Stimulated activated CD4-positive, alpha-beta T cell treated with anti-CD3 and anti-CD28 coated beads, Interleukin-1b, Interleukin-23, amount 100 ng/mL, for 4 hours (primary cell): ENCODE measurements at places on chromosomes 6 and 20.

DNA sequence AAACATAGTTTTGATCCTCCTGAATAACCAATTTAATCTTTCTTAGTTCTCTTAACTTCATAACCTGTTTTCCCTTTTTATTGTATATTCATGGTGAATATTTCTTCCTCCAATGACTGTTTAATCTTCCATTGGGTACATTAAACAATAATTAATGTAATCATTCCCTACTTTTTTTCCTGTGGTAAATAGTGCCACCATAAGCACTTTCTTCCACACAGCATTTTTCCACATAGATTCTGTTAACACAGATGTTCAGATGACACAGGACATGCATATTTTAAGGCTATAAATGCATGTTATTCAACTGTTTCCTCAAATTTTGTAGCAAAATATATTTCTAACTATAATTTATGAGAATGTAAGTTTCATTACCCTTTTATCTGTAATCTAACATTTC, 61.9 kb downstream of the CYP39A1 start:
- no peak for DNase-seq

- DNase-seq: no peak
These were observed 5.2 kb downstream of the HAO1 start for GRCh38 chr20:7935027-7935551.

DNA sequence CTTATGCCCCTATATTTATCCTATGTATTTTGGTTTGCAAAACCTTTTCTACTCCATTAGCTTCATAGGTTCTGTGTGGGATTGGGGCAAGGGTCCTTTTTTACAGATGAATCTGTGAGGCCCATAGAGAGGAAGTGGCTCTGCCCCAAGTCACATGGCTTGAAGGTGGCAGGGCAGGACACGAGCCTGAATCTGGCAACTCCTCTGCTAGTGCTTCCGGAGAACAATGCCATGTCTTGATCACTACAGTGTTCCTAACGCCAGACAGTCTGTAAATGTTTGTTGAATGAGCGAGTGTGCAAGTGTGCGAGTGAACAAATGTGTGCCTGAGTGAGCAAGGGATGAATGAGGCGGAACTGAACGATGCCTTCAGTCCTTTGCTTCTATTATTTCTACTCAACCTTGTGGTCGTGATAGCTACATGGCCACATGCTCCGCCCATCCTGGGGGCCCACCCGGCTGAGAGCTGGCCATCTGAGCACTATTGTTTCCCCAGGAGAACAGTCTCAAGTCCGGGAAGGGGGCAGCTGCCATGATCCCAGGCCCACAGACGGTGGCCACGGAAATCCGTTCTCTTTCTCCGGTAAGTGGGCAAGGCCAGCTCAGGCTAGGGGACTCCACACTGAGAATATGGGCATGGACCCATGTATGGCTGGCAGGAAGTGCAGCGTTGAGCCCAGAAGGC, 17.8 kb upstream of the AAR2 start:
- DNase-seq: no peak

- DNase-seq: no peak
These were observed 348.9 kb upstream of the KCNQ5 start for GRCh38 chr6:72272958-72273357.

GRCh38 chr6:44071670-44072451, 55.4 kb downstream of the MRPL14 start:
- DNase-seq: no peak

DNA sequence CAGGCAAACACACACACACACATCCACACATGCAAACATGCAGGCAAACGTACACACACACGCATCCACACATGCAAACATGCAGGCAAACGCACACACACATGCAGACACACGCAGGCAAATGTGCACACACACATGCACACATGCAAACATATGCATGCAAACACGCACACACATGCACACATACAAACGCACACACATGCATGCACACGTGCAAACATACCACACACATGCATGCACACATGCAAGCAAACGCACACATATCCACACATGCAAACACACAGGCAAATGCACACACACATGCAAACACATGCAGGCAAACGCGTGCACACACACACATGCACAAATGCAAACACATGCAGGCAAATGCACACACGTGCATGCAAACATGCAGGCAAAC, 46.9 kb upstream of the RIN2 start:
- no peak for DNase-seq

DNA sequence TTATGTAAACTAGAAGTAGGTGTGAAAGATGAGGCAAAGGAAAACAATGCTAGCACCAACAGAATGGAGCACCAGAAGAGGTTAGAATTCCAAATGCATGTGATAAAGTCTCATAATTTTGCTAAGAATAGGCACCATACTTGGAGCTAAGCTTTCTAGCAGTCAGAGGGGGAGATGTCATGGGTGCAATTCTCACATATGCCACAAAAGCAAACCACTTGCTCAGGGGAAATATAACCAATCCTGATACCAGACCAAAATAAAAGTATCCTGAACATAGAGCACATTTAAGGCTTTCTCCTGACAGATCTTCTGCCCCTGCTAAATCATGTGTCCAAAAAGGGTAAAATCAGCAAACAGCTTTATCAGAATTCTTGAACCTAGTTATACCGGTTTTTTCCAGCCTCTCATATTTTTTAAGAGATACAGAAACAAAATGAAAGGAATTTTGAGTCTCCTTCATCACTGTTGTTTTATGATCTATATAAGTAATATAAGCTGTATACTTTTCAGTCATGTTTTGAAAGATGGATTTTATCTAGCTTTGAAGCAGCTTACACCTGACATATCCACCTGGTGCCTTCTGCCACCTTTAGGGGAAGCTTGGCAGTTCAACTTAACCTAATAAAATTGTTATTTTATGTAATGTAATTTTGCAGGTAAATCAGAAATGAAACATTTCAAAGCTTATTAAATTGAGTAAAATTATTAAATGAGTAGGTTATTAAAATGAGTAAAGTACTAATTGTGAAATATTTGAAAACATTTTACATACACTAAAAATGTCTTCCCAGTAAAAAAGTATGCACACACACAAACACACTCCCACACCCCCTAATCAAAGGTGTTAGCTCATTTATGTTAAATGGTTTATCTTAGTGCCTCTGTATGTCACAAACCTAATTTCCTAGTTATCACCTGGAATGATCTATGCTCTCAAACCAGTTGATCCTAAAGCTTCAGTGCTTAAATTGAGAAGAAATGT, 2.8 kb downstream of the SPO11 start:
- DNase-seq: no peak

DNA sequence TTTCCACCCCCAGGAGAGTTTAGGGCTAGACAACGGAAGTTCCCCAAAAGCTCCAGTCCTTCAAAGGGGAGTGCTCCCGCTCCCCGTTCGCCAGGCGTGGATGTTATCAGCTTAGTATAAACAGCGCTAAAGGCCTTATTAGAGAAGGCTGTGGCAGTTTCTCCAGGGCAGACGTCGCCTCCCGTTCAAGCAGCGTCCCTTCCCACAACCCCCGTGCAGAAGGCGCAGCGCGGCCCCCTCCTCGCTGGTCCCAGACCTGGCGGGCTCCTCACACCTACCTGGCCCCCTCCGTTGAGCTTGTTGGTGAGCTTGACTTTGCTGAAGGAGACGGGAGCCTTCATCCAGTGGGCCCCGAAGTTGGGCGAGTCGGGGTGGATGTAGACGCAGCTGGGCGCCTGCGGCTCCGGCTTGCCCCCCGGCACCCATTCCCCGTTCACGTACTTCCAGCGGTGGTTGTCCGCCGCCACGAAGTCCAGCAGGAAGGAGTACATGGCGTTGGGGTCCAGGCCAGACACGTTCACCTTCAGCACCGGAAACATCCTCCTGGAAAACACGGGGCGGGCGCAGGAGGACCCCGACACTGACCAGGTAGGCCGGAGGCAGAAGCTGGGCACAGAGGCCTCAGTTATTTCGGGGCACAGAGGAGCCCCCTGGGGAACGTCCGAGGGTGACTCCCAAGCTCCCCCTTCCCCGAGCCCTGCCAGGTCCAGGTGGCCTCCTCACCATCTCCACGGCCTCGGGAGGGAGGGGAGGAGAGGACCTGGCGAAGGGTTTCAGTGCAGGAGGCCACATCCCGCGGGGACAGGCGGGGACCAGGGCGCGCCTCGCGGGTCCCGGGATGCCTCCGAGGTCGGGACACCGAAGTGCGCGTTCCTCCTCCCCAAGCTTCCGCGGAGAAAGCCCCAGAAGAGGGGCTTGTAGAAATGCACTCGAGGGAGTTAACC, 1.1 kb downstream of the TBXT start:
- DNase-seq: no peak

DNA sequence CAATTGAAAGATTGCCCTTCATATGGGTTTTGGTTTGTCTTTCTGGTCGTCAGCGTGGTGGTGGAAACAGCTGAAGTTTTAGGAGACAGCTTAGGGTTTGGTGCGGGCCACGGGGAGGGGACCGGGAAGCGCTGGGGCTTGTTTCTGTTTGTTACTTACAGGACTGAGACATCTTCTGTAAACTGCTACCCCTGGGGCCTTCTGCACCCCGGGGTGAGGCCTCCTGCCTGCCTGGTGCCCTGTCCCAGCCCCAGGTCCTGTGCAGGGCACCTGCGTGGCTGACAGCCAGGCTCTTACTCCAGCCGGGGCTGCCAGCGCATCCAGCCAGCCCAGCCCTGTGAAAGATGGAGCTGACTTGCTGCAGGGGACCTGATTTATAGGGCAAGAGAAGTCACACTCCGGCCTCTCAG, 22.8 kb downstream of the NPEPL1 start:
- no peak for DNase-seq

- peak; percentile 23 for DNase-seq
These were observed 35.3 kb upstream of the EZR start for GRCh38 chr6:158854214-158855101.

GRCh38 chr6:14986370-14986769, 259.5 kb upstream of the JARID2 start:
- DNase-seq: no peak
